ENCODE measurements at places on chromosomes 4 and X. TPM values are rescaled to one million over a fixed set of nuclear protein-coding genes. Genes with fewer than 3 reads are reported as not detected.

The DGAT2L6 gene
- total RNA-seq: not detected

The MAPK10 gene
- total RNA-seq: 10.0 TPM

The TMEM31 gene
- total RNA-seq: not detected

The ADGRG2 gene
- total RNA-seq: 1.2 TPM

The CYLC1 gene
- total RNA-seq: not detected

The XPNPEP2 gene
- total RNA-seq: 0.22 TPM

Measured in pancreas (tissue), 10 donors.